Activated T-cell treated with anti-CD3 and anti-CD28 coated beads, Interleukin-2, amount 50 U/mL, for 1 hour (primary cell): ENCODE measurements at places on chromosomes 3 and 15.

- DNase-seq: no peak
Observed at GRCh38 chr15:94403331-94403730, 172.0 kb downstream of the MCTP2 start.

DNA sequence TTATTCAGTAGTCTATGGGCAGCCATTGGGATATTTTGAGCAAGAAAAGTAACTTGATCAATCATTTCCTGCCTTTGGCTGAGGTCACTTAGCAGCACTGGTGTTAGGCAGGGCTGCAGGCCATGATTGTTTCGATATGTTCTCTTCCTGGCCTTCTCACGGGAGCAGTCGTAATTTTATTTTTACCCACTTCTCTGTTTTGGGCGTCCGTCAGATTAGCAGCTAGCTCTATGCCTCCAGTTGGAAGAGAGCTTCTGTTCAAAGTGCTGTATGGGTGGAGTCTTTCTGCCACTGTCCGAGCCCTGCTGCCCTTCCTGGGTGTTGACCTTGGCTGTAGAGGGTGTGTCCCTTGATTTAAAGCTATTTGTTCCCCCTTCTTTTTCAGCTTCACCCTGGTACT lies 123.4 kb upstream of the ROPN1 start:
- no peak for DNase-seq

GRCh38 chr3:194162070-194162678 lies 26.2 kb downstream of the HES1 start:
- no peak for DNase-seq

- no peak for DNase-seq
Observed at GRCh38 chr3:150913133-150913922, 8.1 kb upstream of the MINDY4B start.

- DNase-seq: no peak
Observed at GRCh38 chr3:46359733-46360493, 6.0 kb downstream of the CCR2 start.

GRCh38 chr15:45105586-45105985 lies 8.4 kb downstream of the DUOX2 start:
- DNase-seq: no peak

DNA sequence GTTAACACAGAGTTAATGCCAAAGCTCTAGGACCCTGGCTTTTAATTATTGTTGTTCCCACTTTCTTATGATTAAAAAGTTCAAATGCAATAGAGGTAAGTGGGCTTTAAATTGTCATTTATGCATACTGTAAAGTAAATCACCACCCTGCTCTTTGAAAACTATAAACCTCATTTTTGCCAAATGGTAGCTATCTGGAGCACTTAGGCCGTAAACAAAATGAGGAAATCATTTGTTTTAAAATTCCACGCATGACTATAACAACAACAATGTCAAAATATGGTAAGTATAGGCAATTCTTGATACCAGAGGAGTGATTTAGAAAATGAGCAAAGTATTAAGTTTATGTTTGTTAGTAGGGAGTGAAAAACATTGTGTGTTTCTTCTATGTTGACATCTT lies 1.8 kb downstream of the UNC13C start:
- DNase-seq: no peak

DNA sequence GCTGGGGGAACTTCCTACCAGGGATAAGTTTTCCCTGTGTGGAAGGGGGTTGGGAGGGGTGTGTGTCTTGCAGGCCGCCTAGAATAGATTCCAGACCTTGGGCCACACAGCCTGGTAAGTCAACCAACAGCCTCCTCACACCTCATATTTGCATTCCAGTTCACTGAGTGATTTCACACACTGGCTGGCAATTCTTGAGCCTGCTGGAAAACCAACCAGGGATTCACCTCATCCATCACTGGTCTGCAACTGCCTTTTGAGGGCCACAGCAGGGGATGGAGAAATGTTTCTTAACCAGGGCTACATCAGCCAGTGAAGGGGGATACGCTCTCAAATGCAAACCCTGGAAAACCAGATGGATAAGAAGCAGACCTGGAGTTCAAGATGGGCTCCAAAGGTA lies 2.0 kb downstream of the FSTL1 start:
- no peak for DNase-seq

DNA sequence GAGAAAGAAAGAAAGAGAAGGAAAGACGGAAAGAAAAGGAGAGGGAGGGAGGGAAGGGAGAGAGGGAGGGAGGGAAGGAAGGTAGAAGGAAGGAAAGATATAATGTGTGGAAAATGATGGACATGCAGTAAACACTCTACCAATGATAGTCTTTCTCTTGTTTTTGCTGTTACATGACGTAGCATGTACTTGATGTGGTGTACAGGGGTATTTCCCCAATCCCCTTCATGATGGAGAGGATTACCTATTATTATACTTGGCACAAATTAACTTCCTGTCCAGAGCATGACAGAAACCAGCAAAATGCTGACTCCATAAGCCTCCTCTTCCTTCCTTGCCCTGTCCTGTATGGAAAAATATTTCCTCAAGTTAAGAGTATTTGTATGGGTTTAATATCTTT lies 124.4 kb downstream of the B3GALNT1 start:
- no peak for DNase-seq

DNA sequence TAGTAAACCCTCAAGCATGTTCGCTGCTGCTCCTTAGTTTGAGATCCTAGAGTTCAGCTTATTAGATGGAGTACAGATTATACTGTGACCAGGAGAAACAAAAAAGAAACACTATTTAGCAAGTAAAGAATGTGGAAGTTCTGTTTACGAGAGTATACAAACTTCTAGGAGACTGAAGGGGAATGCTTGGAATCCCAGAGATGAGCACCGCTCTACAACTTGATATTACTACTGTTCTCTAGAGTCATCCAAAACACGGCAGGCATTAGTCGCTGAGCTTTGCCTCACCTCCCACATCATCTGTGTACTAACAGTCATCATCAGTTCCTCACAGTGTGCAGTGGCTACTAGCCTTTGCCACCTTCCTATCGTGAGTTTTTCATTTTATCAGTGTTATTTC lies 121.4 kb upstream of the CHRM5 start:
- DNase-seq: no peak

GRCh38 chr3:116388867-116389385 lies 56.4 kb downstream of the LSAMP start:
- no peak for DNase-seq

DNA sequence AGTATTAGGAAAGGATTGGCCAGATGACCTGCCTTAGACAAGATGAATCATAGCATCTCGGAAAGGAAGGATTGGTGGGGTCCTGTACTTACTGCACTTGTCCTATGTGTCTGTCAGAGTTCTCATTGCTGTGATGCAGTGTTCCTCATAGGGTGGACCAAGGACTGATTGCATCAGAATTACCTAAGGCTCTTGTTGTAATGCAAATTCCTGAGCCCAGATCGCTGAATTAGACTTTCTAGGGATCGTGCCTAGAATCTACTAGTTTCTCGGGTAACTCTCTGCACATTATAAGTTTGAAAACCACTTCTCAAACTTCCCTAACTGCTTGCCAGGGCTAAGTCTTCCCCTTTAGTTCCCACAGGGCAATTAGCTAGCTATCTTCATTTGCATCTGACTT lies 74.9 kb upstream of the SKOR1 start:
- no peak for DNase-seq
